Activated T-helper 2 cell treated with anti-CD3 and anti-CD28 coated beads, Interferon-gamma antibody, Interleukin-2, Interleukin-4, amounts not matched to agents 10 μg/mL and 5 μg/mL and 100 μg/mL, durations not matched to agents 14 hours and 24 hours and 36 hours (primary cell): ENCODE measurements at places on chromosomes 3 and 15.

DNA sequence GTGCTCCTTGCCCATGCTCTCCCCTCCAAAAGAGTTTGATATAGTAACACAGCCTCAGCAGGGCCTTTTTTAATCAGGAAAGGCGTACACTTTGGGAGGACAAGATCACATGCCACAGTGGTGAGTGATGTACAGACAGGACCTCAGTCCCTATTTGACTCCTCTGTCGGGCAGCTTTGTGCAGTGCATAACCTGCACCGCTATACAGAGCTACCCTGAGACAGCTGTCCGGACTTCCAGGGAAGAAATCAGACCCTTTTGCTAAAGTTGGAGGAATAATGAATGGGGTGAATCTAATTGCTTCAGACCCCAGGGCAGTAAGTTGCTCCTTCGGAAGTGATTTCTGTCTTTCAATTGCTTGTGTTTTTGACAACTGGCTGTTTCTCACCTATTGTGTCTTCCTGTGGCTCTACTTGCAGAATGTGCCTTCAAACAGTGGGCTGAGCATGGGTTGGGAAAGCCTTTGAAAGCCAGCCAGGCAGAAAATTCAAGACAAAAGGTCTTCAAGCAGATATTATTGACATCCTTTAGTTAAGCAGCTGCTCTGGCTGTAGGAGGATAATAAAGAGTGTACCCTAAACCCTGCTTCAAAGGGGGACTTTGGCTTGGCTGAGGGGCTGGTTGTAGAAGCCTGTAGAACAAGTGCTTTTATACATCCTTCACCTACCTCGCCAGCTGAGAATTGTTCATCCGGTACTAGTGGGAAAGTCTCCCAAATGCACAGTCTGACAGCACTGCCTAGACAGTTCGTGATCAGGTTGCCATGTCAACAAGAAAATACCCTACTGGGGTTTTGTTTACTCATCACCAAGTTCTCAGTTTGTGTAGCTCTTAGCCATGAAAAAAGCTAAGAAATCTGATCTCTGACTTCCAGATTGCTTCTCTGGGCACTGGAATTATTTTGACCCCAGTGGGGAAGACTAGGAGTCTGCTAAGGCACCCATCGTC is 35.1 kb downstream of the SNTN start:
- no peaks in the 10 kb centered on the region for H3K4me1 ChIP-seq
- H3K27ac ChIP-seq, result no peak overlapping the region
- DNase-seq, result no peak
- no peaks in the 10 kb centered on the region for H3K27me3 ChIP-seq

DNA sequence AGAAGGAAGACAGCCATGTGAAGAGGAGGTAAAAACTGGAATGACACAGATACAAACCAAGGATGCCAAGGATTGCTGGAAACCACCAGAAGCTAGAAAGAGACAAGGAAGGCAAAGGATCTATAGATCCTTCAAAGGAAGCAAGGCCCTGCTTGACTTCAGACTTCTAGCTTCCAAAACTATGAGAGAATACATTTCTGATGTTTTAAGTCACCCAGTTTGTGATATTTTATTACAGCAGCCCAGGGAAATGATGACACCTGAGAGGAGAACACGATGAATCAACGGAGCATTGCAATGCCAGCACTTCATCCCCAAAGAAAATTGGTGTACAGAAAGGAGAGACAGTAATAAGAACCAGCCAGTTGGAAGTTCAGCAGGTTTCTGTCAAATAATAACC is 116.3 kb downstream of the MAGI1 start:
- H3K4me1 ChIP-seq, result no peaks in the 10 kb centered on the region
- DNase-seq, result no peak
- no peaks in the 10 kb centered on the region for H3K36me3 ChIP-seq
- peaks cover 1% of the 10 kb centered on the region for H3K27me3 ChIP-seq

GRCh38 chr3:162760789-162761188 is 1264.2 kb downstream of the OTOL1 start:
- H3K36me3 ChIP-seq, result no peaks in the 10 kb centered on the region
- no peak for DNase-seq
- no peak overlapping the region for H3K4me3 ChIP-seq

DNA sequence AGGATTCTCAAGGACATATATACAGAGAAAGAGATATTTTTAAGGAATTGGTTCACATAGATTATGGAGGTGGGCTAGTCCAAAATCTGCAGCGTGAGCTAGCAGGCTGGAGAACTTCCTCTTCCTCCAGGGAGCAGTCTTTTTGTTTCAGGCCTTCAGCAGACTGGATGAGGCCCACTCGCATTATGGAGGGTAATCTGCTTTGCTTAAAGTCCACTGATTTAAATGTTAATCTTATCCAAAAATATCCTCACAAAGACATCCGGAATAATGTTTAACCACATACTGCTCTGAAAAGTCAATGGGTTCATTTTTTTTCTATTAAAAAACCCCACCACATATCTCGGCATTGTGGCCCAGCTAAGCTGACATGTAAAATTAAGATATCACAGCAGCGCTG is 22.2 kb upstream of the NRROS start:
- no peaks in the 10 kb centered on the region for H3K36me3 ChIP-seq
- DNase-seq, result no peak
- no peaks in the 10 kb centered on the region for H3K27me3 ChIP-seq
- H3K4me1 ChIP-seq, result peaks cover 33% of the 10 kb centered on the region
- H3K4me3 ChIP-seq, result no peak overlapping the region
- no peak overlapping the region for H3K27ac ChIP-seq

- peak overlapping the region; percentile 50 for H3K4me3 ChIP-seq
- no peaks in the 10 kb centered on the region for H3K27me3 ChIP-seq
- peaks cover 62% of the 10 kb centered on the region for H3K36me3 ChIP-seq
- no peak for DNase-seq
Observed at GRCh38 chr15:63212050-63213004, 22.9 kb downstream of the RAB8B start.

- no peak overlapping the region for H3K4me3 ChIP-seq
- peaks cover 3% of the 10 kb centered on the region for H3K4me1 ChIP-seq
- no peak overlapping the region for H3K27ac ChIP-seq
Observed at GRCh38 chr3:138862531-138862923, 27.8 kb upstream of the PIK3CB start.

DNA sequence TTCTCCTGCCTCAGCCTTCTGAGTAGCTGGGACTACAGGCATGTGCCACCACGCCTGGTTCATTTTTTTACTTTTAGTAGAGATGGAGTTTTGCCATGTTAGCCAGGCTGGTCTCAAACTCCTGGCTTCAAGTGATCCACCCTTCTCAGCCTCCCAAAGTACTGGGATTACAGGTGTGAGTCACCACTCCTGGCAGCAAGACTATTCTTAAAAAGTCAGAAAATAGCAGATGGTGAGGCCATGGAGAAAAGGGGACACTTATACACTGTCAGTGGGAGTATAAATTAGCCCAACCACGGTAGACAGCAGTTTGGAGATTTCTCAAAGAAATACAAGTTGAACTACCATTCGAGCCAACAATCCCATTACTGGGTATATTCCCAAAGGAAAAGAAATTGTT is 603.3 kb upstream of the TBL1XR1 start:
- no peak for DNase-seq
- peaks cover 20% of the 10 kb centered on the region for H3K4me1 ChIP-seq
- H3K27me3 ChIP-seq, result peaks cover 3% of the 10 kb centered on the region
- no peak overlapping the region for H3K4me3 ChIP-seq

- H3K4me3 ChIP-seq, result no peak overlapping the region
- DNase-seq, result peak; percentile 27
- H3K36me3 ChIP-seq, result no peaks in the 10 kb centered on the region
- H3K27ac ChIP-seq, result no peak overlapping the region
Observed at GRCh38 chr3:141105828-141106628, 54.9 kb downstream of the SPSB4 start.

GRCh38 chr3:21059404-21059803 is 691.6 kb downstream of the ZNF385D start:
- DNase-seq, result no peak
- H3K27me3 ChIP-seq, result no peaks in the 10 kb centered on the region
- no peak overlapping the region for H3K4me3 ChIP-seq
- no peak overlapping the region for H3K27ac ChIP-seq
- no peaks in the 10 kb centered on the region for H3K4me1 ChIP-seq
- no peaks in the 10 kb centered on the region for H3K36me3 ChIP-seq

- H3K27me3 ChIP-seq, result peaks cover 54% of the 10 kb centered on the region
- H3K36me3 ChIP-seq, result no peaks in the 10 kb centered on the region
Observed at GRCh38 chr15:39430389-39430788, 150.5 kb upstream of the THBS1 start.

DNA sequence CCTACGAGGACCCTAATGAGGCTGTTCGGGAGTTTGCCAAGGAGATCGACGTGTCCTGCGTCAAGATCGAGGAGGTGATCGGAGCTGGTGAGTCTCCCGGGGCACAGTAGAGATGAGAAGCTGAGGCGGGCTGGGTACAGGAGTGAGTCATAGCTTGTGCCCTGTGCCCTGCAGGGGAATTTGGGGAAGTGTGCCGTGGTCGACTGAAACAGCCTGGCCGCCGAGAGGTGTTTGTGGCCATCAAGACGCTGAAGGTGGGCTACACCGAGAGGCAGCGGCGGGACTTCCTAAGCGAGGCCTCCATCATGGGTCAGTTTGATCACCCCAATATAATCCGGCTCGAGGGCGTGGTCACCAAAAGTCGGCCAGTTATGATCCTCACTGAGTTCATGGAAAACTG is 17.9 kb downstream of the EPHB3 start:
- H3K36me3 ChIP-seq, result no peaks in the 10 kb centered on the region
- no peak for DNase-seq
- peaks cover 3% of the 10 kb centered on the region for H3K4me1 ChIP-seq
- H3K27me3 ChIP-seq, result peaks cover 18% of the 10 kb centered on the region
- H3K4me3 ChIP-seq, result no peak overlapping the region

- DNase-seq, result no peak
- no peaks in the 10 kb centered on the region for H3K4me1 ChIP-seq
- H3K27ac ChIP-seq, result no peak overlapping the region
- no peaks in the 10 kb centered on the region for H3K36me3 ChIP-seq
- no peak overlapping the region for H3K4me3 ChIP-seq
Observed at GRCh38 chr3:28726840-28727239, 378.2 kb upstream of the AZI2 start.

DNA sequence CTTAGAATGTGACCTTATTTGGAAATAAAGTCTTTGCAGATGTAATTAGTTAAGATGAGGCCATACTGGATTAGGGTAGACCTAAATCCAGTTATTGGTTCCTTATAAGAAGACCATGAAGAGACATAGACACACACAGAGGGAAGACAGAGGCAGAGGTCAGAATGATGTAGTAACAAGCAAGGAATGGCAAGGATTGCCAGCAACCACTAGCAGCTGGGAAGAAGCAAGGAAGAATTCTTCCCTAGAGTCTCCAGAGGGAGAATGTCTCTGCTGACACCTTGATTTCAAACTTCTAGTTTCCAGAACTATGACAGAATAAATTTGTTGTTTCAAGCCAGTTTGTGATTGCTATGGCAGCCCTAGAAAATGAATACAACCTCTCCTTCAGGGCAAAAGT is 116.7 kb downstream of the WDR76 start:
- H3K36me3 ChIP-seq, result no peaks in the 10 kb centered on the region
- DNase-seq, result no peak
- H3K27me3 ChIP-seq, result peaks cover 10% of the 10 kb centered on the region

DNA sequence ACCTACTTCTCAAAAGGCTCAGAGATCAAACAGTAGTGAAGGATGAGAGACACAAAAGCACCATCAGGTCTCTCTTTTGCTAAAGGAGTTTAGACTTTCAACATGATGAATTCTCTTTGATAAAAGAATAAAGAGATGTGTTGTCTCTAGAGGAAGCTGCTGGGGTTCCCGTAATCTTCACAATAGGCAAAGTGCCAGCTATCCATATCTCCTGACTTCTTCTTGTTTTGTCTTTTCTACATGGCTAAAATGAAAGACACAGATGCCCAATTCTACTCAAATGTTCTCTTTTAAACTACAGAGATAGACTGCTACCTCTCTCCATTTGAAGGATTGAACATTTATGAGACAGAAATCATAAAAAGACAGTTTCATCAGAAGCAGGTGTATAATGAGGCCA is 38.4 kb upstream of the TUSC7 start:
- H3K36me3 ChIP-seq, result no peaks in the 10 kb centered on the region
- H3K27me3 ChIP-seq, result no peaks in the 10 kb centered on the region
- no peak overlapping the region for H3K27ac ChIP-seq
- DNase-seq, result no peak

DNA sequence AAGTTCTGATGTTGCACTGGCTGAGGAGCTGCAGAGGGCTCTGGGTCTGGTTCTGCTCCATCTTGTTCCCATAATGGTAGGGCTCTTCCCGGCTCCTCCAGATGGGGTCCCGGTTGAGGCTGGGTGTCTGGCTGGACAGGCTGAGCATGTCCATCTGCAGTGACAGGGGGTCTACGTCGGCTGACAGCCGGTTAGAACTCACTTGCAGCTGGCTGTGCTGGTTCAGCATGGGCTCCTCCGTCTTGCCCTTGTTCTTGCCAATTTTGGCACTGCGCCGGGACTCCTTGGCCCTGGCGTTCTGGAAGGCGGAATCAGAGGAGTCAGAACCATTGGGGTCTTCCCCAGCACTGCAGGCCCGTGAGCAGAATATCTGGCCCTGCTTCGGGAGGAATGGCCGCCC is 78.1 kb downstream of the PRICKLE2 start:
- H3K27me3 ChIP-seq, result no peaks in the 10 kb centered on the region
- no peak overlapping the region for H3K4me3 ChIP-seq
- no peak for DNase-seq
- no peaks in the 10 kb centered on the region for H3K36me3 ChIP-seq

GRCh38 chr15:68676011-68676605 is 97.3 kb downstream of the CORO2B start:
- DNase-seq, result no peak
- peaks cover 10% of the 10 kb centered on the region for H3K27me3 ChIP-seq
- no peaks in the 10 kb centered on the region for H3K4me1 ChIP-seq
- H3K36me3 ChIP-seq, result no peaks in the 10 kb centered on the region

GRCh38 chr3:138263104-138263503 is 66.5 kb downstream of the NME9 start:
- no peak overlapping the region for H3K27ac ChIP-seq
- H3K4me3 ChIP-seq, result no peak overlapping the region
- H3K27me3 ChIP-seq, result no peaks in the 10 kb centered on the region
- H3K4me1 ChIP-seq, result peaks cover under 1% of the 10 kb centered on the region
- DNase-seq, result no peak

DNA sequence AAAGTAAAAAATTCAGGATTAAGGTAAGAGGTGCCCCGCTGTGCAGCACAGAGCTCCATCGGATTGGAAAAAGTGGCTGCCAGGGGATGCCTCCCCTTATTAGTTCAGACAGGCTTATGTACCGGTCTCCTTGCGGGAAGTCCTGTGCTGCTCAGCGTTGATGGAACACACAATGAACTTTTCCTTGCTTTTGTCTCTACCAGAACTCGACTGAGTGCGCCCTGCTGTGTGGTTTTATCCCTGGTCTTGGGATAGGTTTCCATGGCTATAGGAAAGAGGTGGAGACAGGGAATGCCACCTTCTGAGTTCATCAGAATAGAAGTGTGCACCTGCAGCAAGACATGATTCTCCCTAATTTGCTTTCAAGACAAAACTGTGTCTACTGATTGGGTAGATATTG is 745.9 kb upstream of the CFAP20DC start:
- peaks cover 15% of the 10 kb centered on the region for H3K4me1 ChIP-seq
- peaks cover 22% of the 10 kb centered on the region for H3K36me3 ChIP-seq
- no peak overlapping the region for H3K27ac ChIP-seq

- H3K36me3 ChIP-seq, result no peaks in the 10 kb centered on the region
- no peak for DNase-seq
- H3K4me1 ChIP-seq, result no peaks in the 10 kb centered on the region
- no peak overlapping the region for H3K4me3 ChIP-seq
Observed at GRCh38 chr3:24773798-24774197, 279.1 kb upstream of the THRB start.
